Endothelial cell of umbilical vein (primary cell): ENCODE measurements at places on chromosomes 13 and 19. TPM values are rescaled to one million over a fixed set of nuclear protein-coding genes. Genes with fewer than 3 reads are reported as not detected.

DNA sequence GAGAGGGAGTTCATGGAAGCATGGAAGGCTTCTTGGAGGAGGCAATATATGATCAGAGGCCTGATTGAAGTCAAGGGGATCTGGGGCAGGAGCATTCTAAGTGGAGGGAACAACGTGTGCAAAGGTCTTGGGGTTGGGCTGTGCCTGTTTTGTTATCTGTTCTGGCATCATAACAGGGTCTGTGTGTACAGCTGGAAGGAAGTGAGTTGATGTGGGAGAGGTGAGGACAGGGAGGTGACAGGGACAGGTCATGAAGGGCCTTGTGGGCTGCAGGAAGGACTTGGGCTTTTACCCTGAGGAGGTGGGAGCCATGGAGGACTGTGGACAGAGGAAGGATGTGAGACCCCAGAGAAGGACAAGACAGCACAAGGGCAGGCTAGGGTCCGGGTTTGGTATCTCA lies 1.2 kb upstream of the NFILZ start:
- H3K36me3 ChIP-seq: no peaks in the 10 kb centered on the region
- no peaks in the 10 kb centered on the region for H3K4me1 ChIP-seq
- no peak overlapping the region for H3K27ac ChIP-seq
- no peaks in the 10 kb centered on the region for H3K27me3 ChIP-seq

GRCh38 chr13:27917121-27917947 lies 2.5 kb upstream of the PDX1 start:
- peaks cover 7% of the 10 kb centered on the region for H3K4me1 ChIP-seq
- H3K27ac ChIP-seq: no peak overlapping the region
- no peak overlapping the region for H3K4me3 ChIP-seq
- DNase-seq: no peak
- H3K27me3 ChIP-seq: peaks cover 75% of the 10 kb centered on the region

Gene GPR12
- polyA plus RNA-seq: not detected in 2 replicates

DNA sequence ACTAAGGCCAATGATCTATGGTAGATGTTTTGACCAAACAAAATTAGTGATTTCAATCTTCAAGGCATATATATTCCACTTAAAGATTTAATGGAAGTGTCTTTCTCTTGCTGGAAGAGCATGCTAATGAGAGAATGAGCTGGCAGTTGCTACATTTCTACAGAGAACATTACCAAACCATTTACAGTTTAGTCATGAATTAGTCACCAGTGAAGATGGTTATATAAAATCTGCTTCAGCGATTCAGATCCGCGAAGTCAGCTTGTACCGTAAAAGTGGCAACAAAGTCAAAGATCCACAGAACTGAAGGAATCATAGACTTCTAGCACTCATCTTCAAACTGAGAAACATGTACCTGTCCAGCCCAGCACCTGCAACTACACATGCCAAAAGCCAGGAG lies 156.3 kb downstream of the SLITRK5 start:
- no peak overlapping the region for H3K4me3 ChIP-seq
- no peaks in the 10 kb centered on the region for H3K27me3 ChIP-seq
- no peak for DNase-seq
- H3K36me3 ChIP-seq: no peaks in the 10 kb centered on the region
- H3K4me1 ChIP-seq: no peaks in the 10 kb centered on the region

Gene MYO1F
- polyA plus RNA-seq: 0.25 and 0.39 TPM in 2 replicates

DNA sequence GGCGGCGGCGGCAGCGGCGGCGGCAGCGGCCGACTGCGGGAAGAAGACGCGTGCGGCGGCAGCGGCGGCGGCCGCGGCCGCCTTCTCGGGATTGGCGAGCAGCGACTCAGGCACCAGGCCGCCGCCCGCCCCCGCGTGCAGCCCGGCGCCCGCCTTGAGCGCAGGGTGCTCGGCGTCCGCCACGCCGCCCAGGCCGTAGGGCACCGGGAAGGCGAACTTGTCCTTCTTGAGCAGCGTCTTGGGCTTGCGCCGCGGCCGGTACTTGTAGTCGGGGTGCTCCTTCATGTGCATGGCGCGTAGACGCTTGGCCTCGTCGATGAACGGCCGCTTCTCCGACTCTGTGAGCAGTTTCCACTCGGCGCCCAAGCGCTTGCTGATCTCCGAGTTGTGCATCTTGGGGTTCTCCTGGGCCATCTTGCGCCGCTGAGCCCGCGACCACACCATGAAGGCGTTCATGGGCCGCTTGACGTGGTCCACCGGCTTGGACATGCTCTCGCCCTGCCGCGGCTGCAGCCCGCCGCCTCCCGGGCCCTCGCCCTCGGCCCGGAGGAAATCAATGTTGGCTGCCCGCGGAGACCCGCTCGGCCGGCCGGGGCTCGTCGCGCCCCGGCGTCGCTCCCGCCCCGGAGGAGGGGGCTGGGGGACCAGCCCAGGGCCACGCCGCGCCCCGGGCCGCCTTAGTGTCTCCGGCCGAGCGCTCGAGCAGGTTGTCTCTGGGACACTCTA lies 621 bp downstream of the SOX21 start:
- H3K4me1 ChIP-seq: peaks cover 12% of the 10 kb centered on the region
- DNase-seq: peak; percentile 45
- H3K4me3 ChIP-seq: no peak overlapping the region
- H3K27ac ChIP-seq: no peak overlapping the region
- H3K27me3 ChIP-seq: peaks cover 94% of the 10 kb centered on the region
- no peaks in the 10 kb centered on the region for H3K36me3 ChIP-seq

Gene SOX1
- not detected in 2 replicates for polyA plus RNA-seq

Gene CCDC8
- 0.18 and 0.19 TPM in 2 replicates for polyA plus RNA-seq

Gene IZUMO2
- not detected in 2 replicates for polyA plus RNA-seq

GRCh38 chr19:11137542-11138384 lies 17.8 kb downstream of the SPC24 start:
- DNase-seq: peak; percentile 53
- H3K4me1 ChIP-seq: peaks cover 36% of the 10 kb centered on the region
- no peaks in the 10 kb centered on the region for H3K27me3 ChIP-seq
- no peak overlapping the region for H3K4me3 ChIP-seq
- peak overlapping the region; percentile 22 for H3K27ac ChIP-seq

GRCh38 chr19:44142059-44142433 lies 692 bp downstream of the ZNF234 start:
- H3K27me3 ChIP-seq: no peaks in the 10 kb centered on the region
- H3K36me3 ChIP-seq: peaks cover 1% of the 10 kb centered on the region
- peak; percentile 36 for DNase-seq
- H3K4me1 ChIP-seq: peaks cover 6% of the 10 kb centered on the region

Gene SIGLEC8
- polyA plus RNA-seq: not detected in 2 replicates

- H3K27me3 ChIP-seq: no peaks in the 10 kb centered on the region
- H3K4me1 ChIP-seq: no peaks in the 10 kb centered on the region
- H3K36me3 ChIP-seq: no peaks in the 10 kb centered on the region
- no peak overlapping the region for H3K4me3 ChIP-seq
- DNase-seq: no peak
Measured at GRCh38 chr13:26342898-26343297, 89.0 kb downstream of the CDK8 start.

DNA sequence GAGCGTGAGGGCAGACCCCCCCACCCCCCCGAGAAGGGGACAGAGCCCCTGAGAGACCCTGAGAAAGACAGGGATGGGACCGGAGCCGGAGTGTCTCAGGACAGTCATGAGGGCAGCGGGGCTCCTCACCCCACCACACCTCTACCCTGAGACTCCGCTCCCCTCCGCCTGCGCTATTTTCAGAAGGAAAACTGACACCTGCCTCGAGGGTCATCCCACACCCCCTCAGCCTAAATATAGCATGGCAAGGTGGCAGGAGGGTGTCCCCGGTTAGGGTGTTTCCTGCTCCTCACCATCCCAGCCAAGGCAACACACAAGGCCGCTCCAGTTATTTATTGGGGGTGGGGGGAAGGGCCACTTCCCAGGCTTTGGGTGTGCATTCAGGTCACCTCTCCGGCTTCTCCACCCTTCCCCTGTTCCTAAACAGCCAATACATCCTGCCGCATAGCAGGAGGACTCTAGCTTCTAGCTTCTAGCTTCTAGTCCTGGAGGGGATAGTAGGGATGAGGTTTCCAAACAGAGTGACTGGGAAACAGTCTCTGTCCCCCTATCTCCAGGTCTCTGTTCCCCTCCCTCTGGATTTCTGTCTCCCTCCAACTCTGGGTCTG lies 1.4 kb upstream of the NTF4 start:
- no peaks in the 10 kb centered on the region for H3K36me3 ChIP-seq
- no peak overlapping the region for H3K27ac ChIP-seq
- H3K27me3 ChIP-seq: peaks cover 33% of the 10 kb centered on the region
- no peak overlapping the region for H3K4me3 ChIP-seq
- H3K4me1 ChIP-seq: no peaks in the 10 kb centered on the region
- no peak for DNase-seq

- DNase-seq: no peak
- no peak overlapping the region for H3K4me3 ChIP-seq
- no peaks in the 10 kb centered on the region for H3K27me3 ChIP-seq
- no peaks in the 10 kb centered on the region for H3K4me1 ChIP-seq
- no peaks in the 10 kb centered on the region for H3K36me3 ChIP-seq
Measured at GRCh38 chr13:43434191-43434590, 352.6 kb downstream of the ENOX1 start.

DNA sequence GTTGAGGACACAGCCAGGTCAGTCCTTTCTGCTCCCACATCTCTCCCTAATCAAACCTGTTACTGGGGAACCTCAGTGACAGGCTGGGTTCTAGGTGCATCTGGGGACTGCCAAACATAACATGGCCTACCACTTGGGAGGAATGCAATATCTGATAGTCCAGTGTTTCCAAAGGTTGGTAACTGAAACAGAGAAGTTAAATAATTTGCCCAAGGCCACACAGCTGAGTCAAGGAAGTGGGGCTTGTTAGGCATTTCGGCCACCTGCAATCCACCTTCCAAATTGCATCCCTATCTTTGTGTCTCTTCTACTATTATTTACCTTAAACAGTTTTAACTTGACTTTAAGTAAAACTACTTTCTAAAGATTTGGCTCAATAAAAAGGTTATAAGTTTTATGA lies 731.3 kb downstream of the UQCRFS1 start:
- H3K4me3 ChIP-seq: no peak overlapping the region
- no peaks in the 10 kb centered on the region for H3K36me3 ChIP-seq
- H3K4me1 ChIP-seq: no peaks in the 10 kb centered on the region
- H3K27me3 ChIP-seq: no peaks in the 10 kb centered on the region
